Thyroid gland (tissue), 4 donors: ENCODE measurements at places on chromosomes 5 and 9. TPM values are rescaled to one million over a fixed set of nuclear protein-coding genes. Genes with fewer than 3 reads are reported as not detected.

GRCh38 chr5:43411495-43411894 lies 696 bp downstream of the CCL28 start:
- H3K4me1 ChIP-seq, result peaks cover 49% of the 10 kb centered on the region
- peak; percentile 30 for DNase-seq
- H3K4me3 ChIP-seq, result no peak overlapping the region
- peak overlapping the region; percentile 84 for H3K27ac ChIP-seq
- no peaks in the 10 kb centered on the region for H3K27me3 ChIP-seq

- no peak for DNase-seq
- H3K4me3 ChIP-seq, result no peak overlapping the region
These were observed 19.8 kb downstream of the BARHL1 start for GRCh38 chr9:132602207-132602606.

DNA sequence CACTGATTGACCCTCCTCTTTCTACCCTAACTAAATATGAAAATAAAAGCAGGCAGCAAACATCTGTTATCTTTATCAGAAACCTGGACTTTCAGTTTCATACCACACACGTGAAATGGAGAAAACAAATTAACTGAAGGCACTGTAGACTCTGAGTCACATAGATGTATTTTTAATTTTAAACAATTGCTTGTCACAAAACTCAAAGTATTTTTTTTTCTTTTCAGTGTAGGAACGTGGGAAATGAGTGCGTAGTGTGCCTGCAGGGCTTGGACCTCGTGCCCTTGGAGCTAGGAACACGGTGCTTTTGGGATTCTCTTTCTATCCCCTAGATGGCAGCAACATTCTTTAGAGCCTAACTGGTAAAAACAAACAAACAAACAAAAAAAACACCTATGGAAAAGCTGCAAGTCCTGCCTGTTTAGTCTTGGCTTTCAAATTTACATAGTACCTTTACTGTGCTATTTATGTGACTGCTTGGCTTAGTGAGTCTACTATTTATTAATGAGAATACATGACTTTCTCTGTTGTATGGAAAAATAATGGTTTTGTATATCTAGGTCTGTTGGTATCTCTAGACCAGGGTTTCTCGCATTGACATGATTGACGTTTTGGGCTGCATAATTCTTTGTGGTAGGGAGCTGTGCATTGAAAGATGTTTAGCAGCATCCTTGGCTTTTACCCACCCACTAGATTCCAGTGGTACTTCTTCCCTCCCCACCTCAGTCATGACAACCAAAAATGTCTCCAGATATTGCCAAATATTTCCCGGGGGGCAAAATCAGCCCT lies 16.8 kb upstream of the ACTBL2 start:
- H3K4me1 ChIP-seq, result no peaks in the 10 kb centered on the region
- H3K27me3 ChIP-seq, result no peaks in the 10 kb centered on the region
- no peak overlapping the region for H3K27ac ChIP-seq
- H3K4me3 ChIP-seq, result no peak overlapping the region
- DNase-seq, result no peak

PCDHGB3 gene
- total RNA-seq, result 5.1 TPM

DNA sequence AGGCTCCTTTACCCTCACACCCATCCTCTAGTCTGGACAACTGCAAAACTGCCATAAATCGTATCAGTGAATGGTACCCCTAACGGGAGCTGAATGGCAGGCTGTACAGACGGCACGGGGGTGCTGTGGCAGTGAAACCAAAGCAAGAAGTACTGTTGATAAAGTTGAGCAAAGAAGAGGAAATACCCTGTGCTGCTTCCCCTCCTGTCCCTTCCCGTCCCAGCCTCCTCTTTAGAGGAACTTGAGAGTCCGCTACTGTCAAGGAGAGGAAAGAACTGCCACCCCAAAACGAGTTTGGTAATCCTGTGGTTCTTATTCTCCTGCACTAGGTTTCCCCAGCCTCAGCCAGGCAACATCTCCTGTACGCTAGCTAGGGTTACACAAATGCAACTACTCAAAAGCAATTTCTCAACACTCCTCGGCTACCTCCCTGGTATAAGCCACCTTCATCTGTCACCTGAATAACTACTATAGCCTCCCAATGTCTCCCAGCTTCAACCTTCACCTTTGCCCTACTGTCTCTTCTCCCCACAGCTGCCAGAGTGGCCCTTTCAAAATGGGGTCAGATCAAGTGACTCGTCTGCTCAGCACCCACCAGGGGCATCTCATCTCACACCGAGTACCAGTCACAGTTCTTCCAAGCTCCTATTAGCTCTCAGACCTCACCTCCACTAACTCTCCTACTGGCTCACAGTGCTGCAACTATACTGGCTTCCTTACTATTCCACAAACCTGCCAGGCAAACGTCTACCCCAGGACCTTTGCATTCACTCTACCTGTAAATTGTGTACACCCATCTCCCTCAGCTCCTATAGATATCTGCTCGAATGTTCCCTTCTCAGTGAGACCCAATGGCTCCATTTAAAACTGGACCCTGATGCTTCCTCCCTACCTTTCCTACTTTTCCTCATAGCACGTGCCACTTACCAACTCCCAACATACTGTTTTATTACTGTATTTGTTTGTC lies 4.1 kb downstream of the GLRX start:
- H3K27me3 ChIP-seq, result no peaks in the 10 kb centered on the region
- no peak overlapping the region for H3K27ac ChIP-seq
- no peak for DNase-seq
- peaks cover 27% of the 10 kb centered on the region for H3K4me1 ChIP-seq

GRCh38 chr5:80958616-80959015 lies 1.5 kb upstream of the RASGRF2 start:
- H3K36me3 ChIP-seq, result no peaks in the 10 kb centered on the region
- H3K27ac ChIP-seq, result peak overlapping the region; percentile 32
- no peak for DNase-seq
- H3K4me1 ChIP-seq, result peaks cover 37% of the 10 kb centered on the region

- no peak for DNase-seq
- no peak overlapping the region for H3K4me3 ChIP-seq
- H3K36me3 ChIP-seq, result no peaks in the 10 kb centered on the region
- H3K4me1 ChIP-seq, result no peaks in the 10 kb centered on the region
- no peaks in the 10 kb centered on the region for H3K27me3 ChIP-seq
These were observed 72.0 kb upstream of the NR4A3 start for GRCh38 chr9:99749641-99750040.

PCDHGB6 gene
- total RNA-seq, result 11.4 TPM

SLIT3 gene
- 69.6 TPM for total RNA-seq

SLC6A7 gene
- total RNA-seq, result not detected

- no peak overlapping the region for H3K4me3 ChIP-seq
- no peaks in the 10 kb centered on the region for H3K27me3 ChIP-seq
- H3K27ac ChIP-seq, result peak overlapping the region; percentile 94
- no peaks in the 10 kb centered on the region for H3K36me3 ChIP-seq
- peak; percentile 53 for DNase-seq
These were observed 23.1 kb downstream of the CCNJL start for GRCh38 chr5:160289356-160289651.

DNA sequence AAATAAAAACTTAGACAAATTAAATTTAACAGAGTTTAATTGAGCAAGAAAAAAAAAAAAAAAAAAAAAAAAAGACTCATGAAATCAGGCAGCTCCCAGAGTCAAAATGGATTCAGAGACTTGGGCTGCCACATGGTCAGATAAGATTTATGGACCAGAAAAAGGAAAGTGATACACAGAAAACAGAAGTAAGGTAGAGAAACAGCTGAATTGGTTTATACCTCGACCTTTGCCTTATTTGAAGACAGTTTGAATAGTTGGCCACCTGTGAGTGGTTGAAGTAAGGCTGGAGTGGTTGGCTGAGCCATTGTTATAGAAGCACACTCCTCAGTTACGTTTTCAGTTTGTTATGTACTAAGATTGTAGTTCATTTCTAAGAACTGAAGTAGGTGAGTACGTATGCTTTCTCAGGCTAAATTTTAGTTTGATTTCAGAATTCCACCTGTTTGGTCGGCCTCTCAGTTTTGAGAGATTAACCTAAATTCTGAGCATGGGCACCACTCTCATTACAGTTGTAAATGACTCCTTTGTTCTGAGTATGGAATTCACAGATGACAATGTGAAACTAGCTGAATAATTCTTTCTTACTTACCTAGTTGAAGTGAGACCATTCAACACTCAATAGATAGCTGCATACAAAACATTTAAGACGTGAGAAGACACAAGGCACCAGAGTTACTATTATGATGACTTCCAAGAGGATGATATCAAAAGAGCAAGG lies 149.0 kb downstream of the AOPEP start:
- no peaks in the 10 kb centered on the region for H3K27me3 ChIP-seq
- DNase-seq, result peak; percentile 46
- H3K4me3 ChIP-seq, result no peak overlapping the region
- peaks cover 49% of the 10 kb centered on the region for H3K4me1 ChIP-seq
- H3K36me3 ChIP-seq, result no peaks in the 10 kb centered on the region
- H3K27ac ChIP-seq, result peak overlapping the region; percentile 93

PIP5K1B gene
- 1.1 TPM for total RNA-seq

- no peak for DNase-seq
- no peaks in the 10 kb centered on the region for H3K4me1 ChIP-seq
- no peak overlapping the region for H3K27ac ChIP-seq
- H3K4me3 ChIP-seq, result no peak overlapping the region
- no peaks in the 10 kb centered on the region for H3K36me3 ChIP-seq
These were observed 9.0 kb downstream of the COL5A1 start for GRCh38 chr9:134650431-134651190.

WNK2 gene
- 8.2 TPM for total RNA-seq

INSL4 gene
- not detected for total RNA-seq

FAM221B gene
- not detected for total RNA-seq

- H3K36me3 ChIP-seq, result no peaks in the 10 kb centered on the region
- H3K27me3 ChIP-seq, result no peaks in the 10 kb centered on the region
- no peak overlapping the region for H3K27ac ChIP-seq
- DNase-seq, result no peak
These were observed 5.6 kb downstream of the ADAMTSL2 start for GRCh38 chr9:133539991-133540697.

FANCC gene
- 14.4 TPM for total RNA-seq

GRCh38 chr5:53501054-53501453 lies 20.6 kb downstream of the FST start:
- H3K27me3 ChIP-seq, result no peaks in the 10 kb centered on the region
- no peak overlapping the region for H3K27ac ChIP-seq
- H3K4me3 ChIP-seq, result no peak overlapping the region
- no peak for DNase-seq
- no peaks in the 10 kb centered on the region for H3K36me3 ChIP-seq
- no peaks in the 10 kb centered on the region for H3K4me1 ChIP-seq

UAP1L1 gene
- 9.3 TPM for total RNA-seq

SLC46A2 gene
- 0.27 TPM for total RNA-seq

GRCh38 chr5:32044939-32045338 lies 129.2 kb downstream of the GOLPH3 start:
- H3K4me3 ChIP-seq, result no peak overlapping the region
- no peaks in the 10 kb centered on the region for H3K36me3 ChIP-seq
- H3K27me3 ChIP-seq, result no peaks in the 10 kb centered on the region
- H3K27ac ChIP-seq, result no peak overlapping the region

DNA sequence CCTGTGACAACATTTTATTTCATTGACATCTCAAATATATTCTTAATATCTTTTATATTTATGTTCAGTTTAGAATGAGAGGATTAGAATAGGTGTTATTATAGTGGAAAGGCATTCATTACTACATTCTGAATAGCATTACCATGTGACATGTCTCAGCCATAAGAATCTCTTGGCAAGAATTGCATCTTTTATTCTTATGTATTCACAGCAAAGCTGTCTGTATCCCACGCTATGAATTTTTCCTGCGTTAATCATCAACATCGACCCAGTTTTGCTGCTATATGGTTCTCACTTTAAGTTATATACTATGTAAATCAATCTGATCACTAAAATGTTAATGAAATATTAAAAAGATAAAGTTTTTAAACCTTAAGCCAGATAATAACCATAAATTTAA lies 248.6 kb downstream of the TMEM232 start:
- no peak overlapping the region for H3K27ac ChIP-seq
- no peaks in the 10 kb centered on the region for H3K27me3 ChIP-seq
- no peaks in the 10 kb centered on the region for H3K36me3 ChIP-seq
- H3K4me3 ChIP-seq, result no peak overlapping the region

- H3K4me3 ChIP-seq, result no peak overlapping the region
- no peak for DNase-seq
- H3K4me1 ChIP-seq, result peaks cover 8% of the 10 kb centered on the region
- no peaks in the 10 kb centered on the region for H3K27me3 ChIP-seq
These were observed 3.4 kb upstream of the GAPVD1 start for GRCh38 chr9:125258160-125258785.

- no peaks in the 10 kb centered on the region for H3K27me3 ChIP-seq
- H3K4me3 ChIP-seq, result no peak overlapping the region
- peaks cover 28% of the 10 kb centered on the region for H3K36me3 ChIP-seq
- no peak for DNase-seq
These were observed 16.1 kb downstream of the G3BP1 start for GRCh38 chr5:151787817-151788216.

GRCh38 chr5:173869316-173869715 lies 18.8 kb upstream of the CPEB4 start:
- peak; percentile 57 for DNase-seq
- H3K36me3 ChIP-seq, result no peaks in the 10 kb centered on the region
- H3K4me3 ChIP-seq, result no peak overlapping the region
- H3K27me3 ChIP-seq, result no peaks in the 10 kb centered on the region
- H3K4me1 ChIP-seq, result peaks cover 4% of the 10 kb centered on the region
- no peak overlapping the region for H3K27ac ChIP-seq

DNA sequence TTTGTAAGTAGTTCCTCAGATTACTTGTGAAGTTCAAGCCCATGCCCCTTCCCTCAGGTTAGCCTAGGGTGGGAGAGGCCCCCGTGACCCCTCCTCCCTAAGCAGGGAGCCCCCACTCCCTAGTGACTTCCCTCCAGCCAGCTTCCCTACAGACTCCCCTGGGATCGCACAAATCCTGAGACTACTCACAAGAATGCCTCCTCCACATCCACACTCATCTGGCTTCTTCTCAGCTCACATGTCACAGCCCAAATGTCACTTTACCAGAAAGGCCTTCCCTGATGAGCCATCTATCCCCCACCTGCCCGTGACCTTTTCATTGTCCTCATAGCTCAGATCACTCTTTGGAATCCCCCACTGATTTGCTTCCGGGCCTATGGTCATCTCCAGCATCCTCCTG lies 96.7 kb upstream of the ARAP3 start:
- H3K27me3 ChIP-seq, result no peaks in the 10 kb centered on the region
- H3K4me1 ChIP-seq, result no peaks in the 10 kb centered on the region
- DNase-seq, result no peak
- no peak overlapping the region for H3K27ac ChIP-seq
- H3K4me3 ChIP-seq, result no peak overlapping the region

DNA sequence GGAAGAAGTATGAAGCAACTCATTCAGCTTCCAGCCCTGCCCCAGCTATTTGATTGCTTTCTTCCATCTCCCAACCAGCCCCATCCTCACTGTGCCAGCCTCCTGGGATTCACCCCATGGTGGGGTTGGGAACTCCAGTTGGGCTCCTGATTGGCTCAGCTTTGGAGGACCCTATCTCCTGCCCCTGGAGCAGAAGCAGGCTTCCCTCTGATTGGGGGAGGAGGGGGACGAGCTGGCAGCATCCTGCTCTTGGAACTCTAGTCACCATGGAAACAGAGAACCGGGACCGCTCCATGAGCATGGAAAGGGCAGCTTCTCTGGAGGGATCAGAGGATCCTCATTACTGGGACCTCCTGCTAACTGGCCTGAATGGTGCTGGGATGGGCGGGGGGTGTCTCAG lies 2.6 kb downstream of the SLC6A7 start:
- peaks cover 14% of the 10 kb centered on the region for H3K27me3 ChIP-seq
- no peak overlapping the region for H3K4me3 ChIP-seq
- H3K36me3 ChIP-seq, result no peaks in the 10 kb centered on the region
- H3K27ac ChIP-seq, result no peak overlapping the region
